ENCODE measurements at places on chromosomes 3 and 15. TPM values are rescaled to one million over a fixed set of nuclear protein-coding genes. Genes with fewer than 3 reads are reported as not detected.

- no peak for DNase-seq
These were observed 83.4 kb upstream of the RARB start for GRCh38 chr3:25344670-25345069.

ZDHHC19 gene
- not detected for total RNA-seq

GRCh38 chr3:65914032-65914739 is 124.5 kb downstream of the MAGI1 start:
- DNase-seq: no peak

DNA sequence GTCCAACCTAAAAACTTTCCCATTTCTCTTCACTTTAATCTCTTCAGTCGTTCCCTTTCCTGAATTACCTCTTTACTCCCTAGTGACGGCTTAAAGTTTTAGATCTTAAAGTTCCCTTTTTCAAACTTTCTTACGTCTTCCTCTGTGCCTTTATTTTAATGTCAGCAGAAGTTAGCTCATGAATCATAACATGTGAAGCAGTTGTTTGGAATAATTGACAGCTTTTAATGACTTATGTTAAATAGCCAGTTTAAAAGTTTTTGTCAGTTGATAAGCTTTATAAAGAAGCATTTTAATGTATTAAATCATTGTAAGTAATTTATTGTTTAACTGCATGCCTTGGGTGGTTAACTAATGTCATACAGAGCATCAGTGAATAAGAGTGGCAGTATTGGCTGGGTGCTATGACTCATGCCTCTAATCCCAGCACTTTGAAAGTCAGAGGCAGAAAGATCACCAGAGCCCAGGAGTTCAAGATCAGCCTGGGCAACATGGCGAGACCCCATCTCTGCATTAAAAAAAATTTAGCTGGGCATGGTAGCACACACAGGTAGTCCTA is 33.9 kb downstream of the PIK3CA start:
- no peak for DNase-seq

PHLDB2 gene
- 89.5 TPM for total RNA-seq

DNA sequence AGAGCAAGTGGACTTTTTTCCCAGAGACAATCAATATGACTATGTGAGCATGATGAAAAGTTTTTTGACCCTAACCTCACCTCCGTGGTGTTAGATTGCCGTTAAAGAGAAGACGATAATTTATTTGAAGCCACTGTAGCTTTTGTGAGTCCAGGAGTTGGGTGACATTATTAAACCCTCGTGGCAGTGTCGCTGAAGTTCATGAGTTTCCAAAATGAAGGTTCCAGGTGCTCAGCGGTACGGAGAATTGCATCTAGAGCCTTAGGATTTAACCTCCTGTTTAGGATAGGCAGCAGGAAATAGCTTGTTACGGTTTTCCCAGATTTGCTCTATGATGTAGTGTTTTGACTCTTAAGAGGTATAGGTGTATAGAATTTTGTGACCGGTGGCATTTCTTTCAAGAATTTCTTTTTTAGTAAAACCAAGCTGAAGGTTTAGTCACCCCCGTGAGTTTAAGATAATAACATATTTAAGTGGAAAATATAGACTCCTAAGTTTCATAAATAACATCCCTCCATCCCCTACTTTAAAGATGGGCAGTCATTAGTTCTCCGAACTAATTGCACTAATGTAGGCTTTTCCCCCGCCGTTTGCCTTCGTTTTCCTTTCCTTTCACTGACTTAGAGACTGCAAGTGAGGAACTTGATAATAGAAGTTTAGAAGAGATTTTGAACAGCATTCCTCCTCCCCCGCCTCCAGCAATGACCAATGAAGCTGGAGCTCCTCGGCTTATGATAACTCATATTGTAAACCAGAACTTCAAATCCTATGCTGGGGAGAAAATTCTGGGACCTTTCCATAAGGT is 2.0 kb downstream of the SMC4 start:
- no peak for DNase-seq
